ENCODE measurements at places on chromosomes 7 and 10.
A peak's percentile ranks its signal among the peaks of the same experiment; 100 is the strongest.

DNA sequence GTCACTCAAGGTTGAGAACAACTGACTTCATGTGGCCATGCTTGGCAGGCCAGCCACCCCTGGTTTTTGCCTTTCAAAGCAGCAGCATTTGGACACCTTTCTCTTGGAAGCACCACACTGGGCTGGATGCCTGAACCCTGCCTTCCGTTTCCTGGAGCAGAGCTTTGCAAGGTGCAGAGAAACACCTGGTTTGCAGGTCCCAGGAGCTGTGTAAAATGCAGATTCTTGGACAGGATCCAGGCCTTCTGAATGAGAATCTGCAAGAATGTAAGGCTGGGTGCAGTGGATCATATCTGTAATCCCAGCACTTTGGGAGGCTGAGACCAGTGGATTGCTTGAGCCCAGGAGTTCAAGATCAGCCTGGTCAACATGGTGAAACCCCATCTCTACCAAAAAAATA is 18.0 kb upstream of the DUSP5 start:
- DNase-seq: no peak

DNA sequence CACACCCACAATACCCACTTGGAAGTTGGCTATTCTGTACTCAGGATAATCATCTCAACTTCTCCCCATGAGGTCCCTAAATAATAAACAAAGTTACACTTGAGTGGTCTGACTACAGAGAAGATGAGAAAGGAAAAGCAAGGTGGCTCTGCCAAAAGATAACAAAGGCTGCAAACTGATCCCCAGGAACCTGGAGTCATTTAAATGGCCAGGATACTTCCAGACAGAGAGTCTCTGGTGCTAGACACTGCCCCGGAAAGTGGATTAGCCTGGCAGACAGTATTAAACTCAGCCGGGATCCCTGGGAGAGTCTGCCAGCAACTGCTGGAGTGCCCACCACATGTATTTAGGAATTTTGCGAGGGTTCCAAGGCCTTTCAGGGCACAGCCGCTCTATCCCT is 93.7 kb downstream of the DGKI start:
- no peak for DNase-seq

GRCh38 chr10:73965890-73966768 is 31.8 kb upstream of the VCL start:
- DNase-seq: peak; percentile 97

GRCh38 chr7:4486907-4487306 is 195.2 kb upstream of the FOXK1 start:
- DNase-seq: no peak

DNA sequence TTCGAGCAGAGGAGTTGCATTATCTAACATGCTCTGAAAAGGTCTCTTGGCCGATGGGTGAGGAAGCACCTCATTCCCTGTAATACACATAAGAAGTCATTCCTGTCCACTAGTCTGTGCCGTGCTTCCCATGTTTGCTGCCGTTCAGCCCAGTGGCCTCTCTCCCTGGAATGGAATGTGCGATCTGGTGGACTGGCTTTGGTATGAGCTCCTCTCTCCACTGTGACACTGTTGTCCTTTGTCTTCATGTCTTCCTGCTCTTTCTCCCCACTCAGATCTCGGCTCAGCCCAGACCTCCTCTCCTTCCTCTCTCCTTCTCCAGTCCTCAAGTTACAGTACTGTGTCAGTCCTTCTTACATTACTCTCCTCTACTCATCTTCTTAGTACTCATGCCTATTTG is 192.8 kb upstream of the KLF6 start:
- no peak for DNase-seq

- no peak for DNase-seq
These were observed 30.7 kb downstream of the HTRA1 start for GRCh38 chr10:122492006-122492405.

DNA sequence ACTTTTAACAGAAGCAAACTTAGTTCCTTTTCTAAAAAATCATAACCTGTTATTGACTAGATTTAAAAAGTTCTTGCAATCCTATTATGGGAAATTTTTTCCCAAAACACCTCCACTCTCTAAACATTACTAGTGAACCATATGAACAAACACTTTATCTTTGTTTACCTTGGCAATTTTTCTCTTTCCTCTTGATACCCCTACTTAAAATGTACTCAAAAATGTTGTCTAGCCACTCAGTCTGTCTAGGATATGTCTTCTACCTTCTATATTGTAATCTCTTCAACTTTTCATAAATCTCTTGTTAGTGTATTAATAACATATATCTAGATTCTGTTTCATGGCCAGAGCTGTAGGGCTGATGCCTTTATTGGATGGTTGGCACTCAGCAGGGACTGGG is 630.0 kb upstream of the GRM3 start:
- no peak for DNase-seq

DNA sequence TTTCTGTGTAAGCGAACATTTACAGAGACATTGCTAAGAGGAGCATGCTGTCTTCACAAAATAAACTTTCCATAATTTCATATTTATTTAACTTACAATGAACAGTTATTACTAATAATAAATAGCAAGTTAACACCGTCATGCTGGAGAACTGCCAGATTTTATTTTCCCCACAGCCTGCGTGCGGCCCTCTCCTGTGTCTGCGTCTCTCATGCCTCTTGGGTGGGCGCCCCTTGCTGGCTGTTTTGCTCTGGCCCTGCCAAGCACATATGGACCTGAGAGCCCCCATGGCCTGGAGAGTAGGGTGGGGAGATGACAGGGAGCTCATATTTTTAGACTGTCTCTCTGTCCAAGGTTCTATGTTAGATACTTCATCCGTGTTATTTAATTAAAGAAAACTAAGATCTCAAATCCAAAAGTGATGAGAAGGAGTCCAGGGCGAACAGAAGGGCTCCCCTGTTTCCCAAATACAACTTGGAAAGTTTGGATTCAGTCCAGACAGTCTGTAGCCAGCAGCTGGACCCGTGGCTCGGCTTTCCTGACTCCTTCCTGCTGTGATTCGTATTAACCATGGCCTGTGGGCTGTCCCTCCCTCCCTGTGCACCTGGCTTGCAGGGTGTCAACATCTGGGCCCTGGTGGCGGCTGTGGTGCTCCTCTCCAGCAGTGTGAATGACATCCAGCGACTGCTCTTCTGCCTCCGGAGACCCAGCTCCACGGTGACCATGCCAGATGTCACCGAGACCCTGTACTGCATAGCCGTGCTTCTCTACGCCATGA is 20.5 kb downstream of the FBH1 start:
- DNase-seq: no peak

DNA sequence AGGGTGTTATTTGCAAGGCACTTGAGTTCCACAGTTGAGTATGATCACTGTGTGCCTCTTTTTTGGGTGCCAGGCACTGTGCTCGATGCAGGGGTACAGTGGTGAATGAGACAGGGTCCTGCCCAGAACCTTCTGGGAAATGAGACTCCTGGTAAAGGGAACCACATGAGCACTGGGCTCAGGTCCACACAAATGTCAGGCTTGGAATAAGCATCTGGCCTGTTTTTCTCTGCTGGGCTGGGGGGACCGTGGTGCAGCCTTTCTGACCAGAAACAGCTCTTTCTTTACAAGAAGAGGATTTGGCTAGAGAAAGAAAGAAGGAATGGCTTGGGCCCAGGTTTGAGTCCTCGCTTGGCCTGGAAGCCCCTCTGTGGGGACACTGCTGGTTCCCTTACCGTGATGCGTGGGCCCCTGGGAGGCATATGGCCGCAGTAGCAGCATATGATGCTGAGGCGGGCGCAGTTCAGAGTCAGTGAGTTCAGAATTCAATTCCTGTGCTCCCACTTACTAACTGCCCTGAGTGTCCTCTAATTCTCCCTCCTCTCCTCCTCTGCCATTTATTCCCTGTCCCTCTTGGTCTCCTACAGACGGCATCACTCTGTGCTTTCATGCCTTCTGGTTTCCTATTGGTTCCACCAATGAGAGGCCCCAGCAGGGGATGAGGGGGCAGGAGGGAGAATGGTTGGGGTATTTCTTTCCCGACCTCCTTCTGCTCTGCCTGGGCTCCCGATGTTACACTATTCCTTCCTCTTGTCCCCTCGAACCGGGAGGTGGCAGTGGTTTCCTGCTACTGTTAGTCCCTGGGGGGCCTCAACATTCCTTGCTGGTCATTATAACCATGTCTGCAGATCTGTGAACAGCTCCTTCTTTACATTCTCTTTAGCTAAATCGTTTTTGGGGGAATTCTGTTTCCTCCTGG is 9.6 kb upstream of the KCP start:
- DNase-seq: no peak

GRCh38 chr10:21021843-21022594 is 124.9 kb upstream of the NEBL start:
- DNase-seq: no peak

DNA sequence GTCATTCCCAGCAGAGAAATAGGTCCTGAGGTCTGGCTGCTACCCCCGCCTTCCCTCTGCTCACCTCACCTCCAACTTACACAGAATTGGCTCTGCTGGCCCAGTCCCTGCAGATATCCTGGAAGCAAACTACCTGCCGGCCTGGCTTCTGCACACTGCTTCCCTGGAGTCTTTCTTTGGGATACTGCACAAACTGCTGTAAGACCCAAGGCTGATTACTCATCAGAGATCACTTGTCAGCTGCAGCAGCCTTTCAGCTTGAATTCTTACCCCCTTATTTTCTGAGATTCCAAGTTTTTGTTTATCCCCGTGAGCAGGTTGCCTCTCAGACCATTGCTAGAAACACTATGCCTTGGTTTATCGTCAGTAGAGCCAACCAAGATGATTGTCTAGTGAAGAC is 426.4 kb downstream of the PHTF2 start:
- DNase-seq: no peak

DNA sequence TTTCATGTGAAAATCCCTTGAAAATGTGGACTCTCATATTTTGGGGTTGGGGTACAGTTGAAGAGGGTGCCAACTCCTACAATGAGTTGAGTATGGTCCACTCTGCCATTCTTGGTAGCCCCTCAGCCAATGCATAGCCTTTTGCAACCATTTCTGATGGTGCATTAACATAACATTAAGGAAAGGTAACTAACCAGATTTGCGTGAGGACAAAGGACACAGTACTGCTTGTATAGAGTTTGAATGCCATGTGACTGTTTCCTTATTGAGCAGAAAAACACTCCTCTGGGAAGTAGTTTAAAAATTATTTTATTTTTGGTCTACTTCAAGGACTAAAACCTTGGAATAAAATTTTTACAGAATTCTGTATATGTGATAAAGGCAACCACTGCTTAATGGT is 107.9 kb downstream of the HIBADH start:
- no peak for DNase-seq

- DNase-seq: no peak
These were observed 41.4 kb downstream of the NRF1 start for GRCh38 chr7:129652914-129653313.

DNA sequence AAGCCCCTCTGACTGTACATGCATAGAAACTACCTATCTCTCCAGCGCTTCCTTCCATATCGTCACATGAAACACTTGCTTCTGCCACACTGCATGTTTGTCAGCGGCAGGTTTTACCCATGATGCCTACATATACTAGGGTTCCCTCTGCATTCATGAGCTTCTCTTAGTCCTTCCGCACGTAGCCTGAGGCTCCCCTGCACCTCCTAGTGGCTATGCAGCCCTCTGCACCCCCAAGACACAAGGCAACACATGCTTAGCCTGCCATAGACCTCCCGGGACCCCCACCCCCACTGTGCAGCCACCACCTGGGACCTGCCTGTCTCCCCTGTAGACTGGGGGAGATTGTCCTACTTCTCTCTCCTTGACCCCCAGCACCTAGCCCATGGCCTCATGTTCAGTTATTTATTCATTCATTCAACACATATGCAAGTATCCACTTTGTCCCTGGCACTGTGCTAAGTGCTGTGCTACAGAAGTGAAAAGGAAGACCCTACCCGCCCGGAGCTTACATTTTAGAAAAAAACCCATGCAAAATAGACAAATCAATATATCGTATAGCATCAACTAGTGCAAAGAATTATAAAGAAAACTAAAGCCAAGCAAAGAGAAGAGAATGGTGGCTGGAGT is 23.5 kb downstream of the TMEM273 start:
- DNase-seq: peak; percentile 48

DNA sequence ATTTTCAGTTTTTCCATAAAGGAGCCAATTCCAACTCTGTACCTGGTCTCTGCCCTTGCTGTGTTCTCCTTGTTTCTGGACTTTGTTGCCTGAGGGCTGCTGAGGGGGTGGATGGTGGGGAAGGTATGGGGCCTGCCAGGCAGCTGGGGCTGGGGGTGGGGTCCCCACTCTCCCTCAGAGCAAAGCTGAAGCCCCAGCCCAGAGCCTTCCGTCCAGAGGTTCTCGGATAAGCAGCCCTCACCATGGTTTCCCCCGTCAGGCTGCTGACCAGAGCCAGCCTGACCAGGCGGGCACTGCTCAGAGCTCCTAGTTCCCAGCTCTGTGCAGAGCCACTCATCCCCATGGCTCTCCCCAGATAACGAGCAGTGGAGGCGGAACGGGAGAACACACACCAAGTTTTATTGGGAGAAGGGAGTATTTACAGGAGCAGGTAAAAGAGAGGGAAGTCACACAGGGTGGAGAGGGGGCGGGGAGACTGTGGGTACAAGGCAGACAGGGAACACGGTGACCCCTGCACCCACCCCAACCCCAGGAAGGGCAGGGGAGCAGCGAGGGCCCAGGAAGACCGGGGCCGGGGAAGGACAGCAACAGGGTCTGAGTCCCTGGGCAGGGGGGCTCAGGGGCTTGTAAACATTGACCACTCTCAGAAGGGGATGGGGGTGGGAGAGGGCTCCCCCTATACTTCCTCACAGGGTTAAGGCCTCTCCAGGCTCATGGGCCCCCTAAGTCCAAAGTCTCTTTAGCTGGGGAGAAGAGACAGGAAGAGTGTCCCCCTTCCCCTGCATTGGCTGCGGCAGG is 5.8 kb downstream of the GNB2 start:
- no peak for DNase-seq

DNA sequence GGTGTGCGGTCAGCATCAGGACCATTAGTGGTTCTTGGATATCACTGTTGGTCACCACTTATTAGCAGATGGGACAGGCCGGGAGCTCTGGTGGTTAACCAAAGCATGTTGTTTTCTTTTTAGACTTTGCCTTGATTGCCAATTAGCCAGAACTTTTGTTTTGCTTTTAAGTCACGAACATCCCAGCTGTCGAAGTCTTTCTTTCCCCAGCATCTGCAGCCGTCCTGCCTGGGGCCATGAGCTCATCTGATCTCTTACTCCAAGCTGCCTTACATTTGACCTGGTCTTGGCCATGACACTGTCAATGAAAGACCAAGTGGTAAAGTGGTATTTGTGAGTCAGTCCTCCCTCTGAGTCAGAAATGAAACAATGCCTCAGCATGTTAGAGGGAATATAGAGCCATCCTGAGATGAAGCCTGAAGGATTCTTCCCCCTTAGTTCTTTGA is 53.9 kb upstream of the CREB5 start:
- no peak for DNase-seq
